Stimulated activated CD8-positive, alpha-beta memory T cell treated with anti-CD3 and anti-CD28 coated beads, Interleukin-2, amount 100 ng/mL, for 48 hours (primary cell): ENCODE measurements at places on chromosomes 7 and 10.

DNA sequence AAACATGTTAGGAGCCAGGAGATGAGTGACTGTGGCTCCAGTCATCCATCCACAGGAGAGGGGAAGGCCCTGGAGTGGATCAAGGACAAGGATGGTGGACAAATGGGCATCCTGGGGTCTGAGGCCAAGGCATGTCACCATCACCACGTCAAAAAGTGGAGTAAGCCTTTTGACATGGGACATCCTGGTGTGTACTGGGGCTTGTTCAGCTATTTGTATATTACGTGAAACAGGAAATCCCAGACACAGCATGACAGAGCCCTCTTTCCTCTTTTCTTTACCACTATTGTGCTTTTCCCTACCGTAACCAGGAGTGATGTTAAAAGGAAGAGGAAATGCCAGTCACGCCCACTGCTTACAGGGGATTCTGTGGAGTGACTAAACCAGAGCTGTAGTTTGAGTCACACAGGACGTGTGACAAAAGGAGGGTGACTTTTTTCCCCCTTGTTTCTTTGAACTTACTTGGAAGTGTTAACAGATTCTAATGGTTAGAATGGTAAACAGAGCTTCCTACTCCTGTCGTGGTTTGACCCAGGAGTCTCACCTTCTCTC is 15.4 kb downstream of the ACSL5 start:
- no peak for DNase-seq

DNA sequence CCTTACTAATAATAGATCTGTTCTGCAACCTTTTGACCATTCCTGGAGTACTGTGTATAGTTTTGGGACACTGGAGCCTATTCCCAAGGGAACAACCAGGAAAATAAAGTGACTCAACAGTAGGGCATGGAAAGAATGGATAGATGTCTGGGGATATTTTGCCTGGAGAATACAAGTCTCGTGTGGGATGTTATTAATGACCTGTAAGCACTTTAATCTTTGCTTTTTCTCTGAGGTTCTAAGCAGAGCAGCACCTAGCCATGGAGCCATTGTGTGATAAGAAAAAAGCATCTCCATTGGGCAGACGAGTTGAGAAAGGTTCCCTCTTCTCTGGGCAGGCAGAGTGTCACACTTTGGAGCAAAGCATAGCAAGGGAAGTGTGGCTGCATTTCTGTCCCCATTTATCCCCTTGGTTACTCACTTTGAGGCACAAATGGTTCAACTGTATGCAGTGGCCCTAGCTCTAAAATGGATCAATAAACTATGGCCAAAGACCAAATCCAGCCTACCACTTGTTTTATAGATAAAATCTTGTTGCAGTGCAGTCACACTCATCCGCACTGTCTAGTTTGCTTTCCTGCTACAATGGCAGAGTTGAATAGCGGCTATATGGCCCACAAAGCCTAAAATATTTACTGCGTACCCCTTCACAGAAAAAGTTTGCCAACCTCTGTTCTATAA is 21.0 kb upstream of the CCDC71L start:
- no peak for DNase-seq

GRCh38 chr7:4645246-4645645 is 36.8 kb upstream of the FOXK1 start:
- DNase-seq, result no peak

GRCh38 chr10:72802763-72803505 is 90.6 kb upstream of the OIT3 start:
- DNase-seq, result no peak

DNA sequence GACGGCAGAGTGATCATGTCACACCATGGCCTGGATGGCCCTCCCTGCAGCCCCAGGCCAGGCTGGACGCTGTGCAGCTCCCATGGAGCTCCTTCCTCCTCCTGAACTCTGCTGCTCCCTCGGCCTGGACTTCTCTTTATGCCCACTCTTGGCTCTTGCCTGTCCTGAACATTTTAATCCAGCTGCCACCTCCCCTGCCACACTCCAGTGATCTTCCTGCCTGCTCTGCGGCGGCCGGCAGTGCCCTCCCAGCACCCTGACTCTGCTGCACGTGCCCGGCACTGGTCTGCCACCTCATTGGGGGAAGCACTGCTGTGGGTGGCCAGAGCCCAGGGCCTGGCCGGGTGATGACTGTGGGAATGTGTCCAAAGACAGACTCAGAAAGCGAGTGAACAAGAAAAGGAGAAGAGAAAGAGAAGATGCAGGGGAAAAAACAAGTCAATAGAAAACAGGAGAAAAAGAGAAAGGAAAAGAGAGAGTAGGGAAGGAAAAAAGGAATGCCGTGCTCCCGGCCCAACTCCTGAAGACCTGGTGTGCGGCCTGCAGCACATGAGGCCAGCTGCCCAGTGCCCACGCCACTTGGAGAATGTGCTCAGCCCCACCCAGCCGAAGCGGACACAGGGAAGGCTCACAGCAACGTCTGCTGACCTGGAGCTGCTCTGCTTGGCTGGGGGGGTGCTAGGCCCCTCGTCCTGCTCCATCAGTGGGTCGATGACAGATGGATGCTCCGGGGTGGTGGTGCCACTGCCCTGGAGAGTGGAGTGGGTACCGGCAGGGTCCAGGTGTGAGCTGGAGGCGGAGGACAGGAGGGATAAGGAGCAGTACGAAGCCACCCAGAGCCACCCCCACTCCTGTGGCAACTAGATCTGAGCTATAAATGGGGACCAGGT is 115.9 kb downstream of the DLG5 start:
- no peak for DNase-seq
